ENCODE measurements at places on chromosomes 4 and X.

- no peak for DNase-seq
These were observed 6.3 kb downstream of the LAS1L start for GRCh38 chrX:65528293-65528692.

- DNase-seq: no peak
These were observed 54.7 kb downstream of the CNGA2 start for GRCh38 chrX:151789179-151789800.

- no peak for DNase-seq
These were observed 129.6 kb downstream of the DHRSX start for GRCh38 chrX:2371026-2371711.

GRCh38 chrX:134737061-134737460, 78.8 kb upstream of the PLAC1 start:
- DNase-seq: no peak

GRCh38 chrX:155263854-155264628, at the start of gene RAB39B:
RAB39B (minus strand) TSS chrX:155264491; CDS start chrX:155264288, 203 bp downstream.
- peak; percentile 38 for DNase-seq
